ENCODE measurements at places on chromosomes 3 and 15.

- no peak for DNase-seq
Observed at GRCh38 chr3:165103616-165104015, 25.3 kb upstream of the SI start.

DNA sequence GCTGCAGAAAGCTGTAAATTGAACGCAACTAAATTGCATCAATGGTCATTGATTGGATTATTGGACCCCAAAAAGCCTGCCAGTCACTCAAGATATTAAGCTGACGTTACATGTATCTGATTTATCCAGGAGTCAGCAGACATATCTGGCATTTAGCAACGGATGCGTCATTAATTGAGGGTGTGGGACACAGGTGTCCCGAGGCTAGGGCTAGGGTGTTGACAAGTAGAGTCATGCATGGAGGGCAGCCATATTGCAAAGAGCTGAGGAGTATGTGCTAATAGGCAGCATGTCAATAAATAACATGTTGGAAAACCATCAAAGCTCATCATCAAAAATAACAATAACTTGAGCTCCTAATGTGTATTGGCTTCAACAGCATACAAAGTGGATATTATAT lies 234.5 kb upstream of the GOLGA6L4 start:
- DNase-seq, result no peak

GRCh38 chr3:171574556-171575240 lies 114.5 kb upstream of the TNIK start:
- DNase-seq, result no peak

- DNase-seq, result no peak
Observed at GRCh38 chr3:46699676-46700523, 1.3 kb upstream of the TMIE start.

DNA sequence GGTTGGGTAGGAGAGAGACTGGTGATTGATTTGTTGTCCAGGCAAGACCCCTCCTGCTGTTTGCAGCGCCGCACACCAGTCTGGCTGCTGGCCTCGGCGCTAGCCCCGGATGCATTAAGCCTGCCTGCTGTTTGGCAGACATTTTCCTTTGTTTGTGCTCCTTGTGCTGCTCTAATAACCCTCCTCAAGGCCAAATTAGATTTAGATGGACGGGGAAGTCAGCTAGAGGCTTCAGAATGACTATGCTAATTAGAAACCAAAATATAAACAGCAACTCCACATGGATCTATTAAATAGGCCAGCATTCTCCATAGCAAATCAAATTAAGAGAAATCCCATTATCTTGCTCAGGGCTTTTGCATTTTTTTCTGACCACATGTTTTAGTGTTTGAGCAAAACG lies 445.2 kb downstream of the SQOR start:
- no peak for DNase-seq

- no peak for DNase-seq
Observed at GRCh38 chr3:56758539-56758981, 43.2 kb downstream of the ARHGEF3 start.

DNA sequence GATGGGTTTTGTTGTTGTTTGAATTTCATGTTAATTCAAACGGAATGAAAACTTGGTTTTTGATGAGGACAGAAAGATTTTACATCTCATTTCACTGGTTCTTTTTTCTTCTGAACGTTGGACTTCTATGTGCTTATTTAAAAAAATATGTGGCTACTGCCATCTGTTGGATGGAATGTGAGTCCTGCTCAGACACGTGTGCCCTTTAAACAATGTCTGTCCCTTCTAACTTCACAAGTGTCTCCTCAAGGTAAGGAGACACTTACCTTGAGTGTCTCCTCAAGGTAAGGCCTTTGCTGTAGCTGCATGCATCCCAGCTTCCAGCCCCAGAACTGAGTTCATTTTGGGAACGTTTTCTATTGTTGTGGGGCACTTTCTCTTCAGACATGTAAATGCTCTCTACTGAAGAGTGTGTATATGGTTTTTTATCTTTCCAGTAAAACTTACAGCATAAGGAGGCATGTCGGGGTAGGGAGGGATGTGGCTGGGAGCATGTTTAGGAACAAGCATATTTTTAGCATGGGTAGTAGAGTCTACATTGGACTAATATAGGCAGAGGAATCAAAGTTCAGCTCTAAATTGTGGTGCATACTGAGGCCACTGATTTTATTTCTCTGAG lies 63.1 kb upstream of the UBE3A start:
- DNase-seq, result no peak

- no peak for DNase-seq
Observed at GRCh38 chr15:87578776-87579175, 677.8 kb downstream of the NTRK3 start.

Data from NCI-H524 (cell line).